Right lung (tissue), 10 donors: ENCODE measurements at places on chromosomes 2 and 18.

DNA sequence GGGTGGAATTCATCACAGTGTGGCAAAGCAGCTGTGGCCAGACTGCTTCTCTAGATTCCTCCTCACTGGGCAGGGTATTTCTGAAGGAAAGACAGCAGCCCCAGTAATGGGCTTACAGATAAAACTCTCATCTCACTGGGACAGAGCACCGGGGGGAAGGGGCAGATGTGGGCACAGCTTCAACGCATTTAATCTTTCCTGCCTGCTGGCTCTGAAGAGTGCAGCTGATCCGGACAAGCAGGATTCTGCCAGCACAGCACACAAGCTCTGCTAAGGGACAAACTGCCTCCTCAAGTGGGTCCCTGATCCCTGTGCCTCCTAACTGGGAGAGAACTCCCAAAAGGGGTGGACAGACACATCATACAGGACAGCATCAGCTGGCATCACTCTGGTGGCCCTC is 779.9 kb upstream of the CNTNAP5 start:
- DNase-seq = no peak

- no peak for DNase-seq
These were observed 105.0 kb downstream of the GPD2 start for GRCh38 chr2:156541229-156541628.

GRCh38 chr2:112803691-112804521 is 19.6 kb upstream of the IL1A start:
- no peak for DNase-seq

- DNase-seq = peak; percentile 64
These were observed 64.3 kb upstream of the MSTN start for GRCh38 chr2:190126798-190127197.

DNA sequence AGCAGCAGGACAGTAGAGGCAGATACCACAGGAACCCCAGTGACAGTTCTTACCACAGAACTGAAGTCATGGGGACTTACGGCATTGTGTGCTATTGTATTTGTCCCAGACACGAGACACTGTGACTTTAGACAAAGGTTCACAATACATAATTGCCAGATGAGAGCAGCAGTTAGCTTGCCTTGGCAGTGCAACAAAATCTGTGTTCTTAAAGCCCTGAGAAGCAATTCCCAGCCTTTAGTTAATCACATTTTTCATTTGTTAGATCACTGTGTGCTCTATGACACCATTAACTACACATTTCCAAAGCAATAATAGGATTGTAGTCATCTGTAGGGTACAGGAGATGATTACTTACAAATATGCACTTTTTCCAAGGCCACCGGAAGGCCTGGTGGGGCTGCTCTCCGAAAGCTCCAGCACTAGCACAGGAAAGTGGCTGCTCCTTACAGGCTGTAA is 97.5 kb upstream of the LDLRAD4 start:
- DNase-seq = no peak

DNA sequence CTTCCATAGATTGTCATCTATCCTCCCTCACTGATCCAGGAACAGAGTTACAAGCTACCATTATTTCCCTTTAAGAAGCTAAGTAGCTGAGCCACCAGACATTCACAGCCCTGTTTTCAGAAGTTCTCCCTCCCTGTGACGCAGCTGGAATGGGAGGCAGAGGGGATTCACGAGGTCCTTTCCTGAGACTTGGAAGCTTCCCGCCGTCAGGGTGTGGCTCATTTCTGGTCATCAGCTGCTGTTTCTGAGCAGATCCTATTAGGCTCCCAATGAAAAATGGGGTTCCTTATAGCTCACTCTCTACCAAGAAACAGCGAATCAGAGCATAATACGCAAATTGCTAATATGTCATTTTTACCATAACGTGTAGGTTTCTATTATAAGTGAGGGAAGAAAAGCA is 559.3 kb upstream of the ID2 start:
- no peak for DNase-seq

GRCh38 chr2:1504311-1504750 is 91.1 kb downstream of the TPO start:
- DNase-seq = no peak

DNA sequence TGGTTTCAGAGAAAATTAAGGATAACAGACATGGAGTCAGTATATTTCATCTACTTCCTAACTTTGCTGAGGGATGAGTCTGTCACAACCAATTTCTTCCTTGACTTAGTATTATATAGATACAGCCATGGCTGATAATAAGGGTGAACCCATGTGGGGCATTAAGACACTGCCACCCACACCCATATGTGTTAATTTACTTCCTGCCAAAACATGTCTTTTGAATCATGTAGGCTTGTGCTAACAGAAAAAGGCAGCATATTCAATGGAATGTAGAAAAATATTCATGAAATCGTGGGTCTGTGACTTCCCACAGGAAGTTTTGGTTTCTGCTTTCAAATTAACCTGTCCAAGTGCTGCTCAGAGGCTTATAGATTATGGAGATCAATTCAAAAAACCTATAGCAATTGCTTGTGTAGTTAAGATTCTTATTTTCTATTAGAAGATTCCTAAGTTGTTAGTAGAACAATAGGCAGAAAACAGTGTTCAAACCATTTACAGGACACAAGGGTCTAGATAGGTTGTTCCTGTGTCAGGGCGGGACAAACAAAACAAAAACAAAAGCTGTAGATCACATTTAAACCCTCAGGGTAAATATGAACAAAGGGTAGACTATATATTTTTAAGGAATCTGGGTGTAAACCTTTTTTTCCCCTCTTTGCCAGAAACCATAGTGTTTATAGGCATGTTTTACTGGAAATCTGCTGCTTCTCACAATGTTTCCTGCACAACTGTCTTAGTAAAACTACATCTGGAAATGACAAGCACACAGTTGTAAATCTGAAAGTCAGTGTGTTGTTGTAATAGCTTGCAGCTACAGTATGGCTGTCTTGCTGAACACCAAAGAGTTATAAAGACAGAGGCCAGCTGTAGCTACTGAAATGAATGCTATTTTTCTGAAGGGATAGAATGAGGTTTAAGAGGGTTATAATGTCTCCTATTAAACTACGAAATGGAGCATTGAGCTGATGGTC is 691.2 kb downstream of the EPHA4 start:
- DNase-seq = no peak

DNA sequence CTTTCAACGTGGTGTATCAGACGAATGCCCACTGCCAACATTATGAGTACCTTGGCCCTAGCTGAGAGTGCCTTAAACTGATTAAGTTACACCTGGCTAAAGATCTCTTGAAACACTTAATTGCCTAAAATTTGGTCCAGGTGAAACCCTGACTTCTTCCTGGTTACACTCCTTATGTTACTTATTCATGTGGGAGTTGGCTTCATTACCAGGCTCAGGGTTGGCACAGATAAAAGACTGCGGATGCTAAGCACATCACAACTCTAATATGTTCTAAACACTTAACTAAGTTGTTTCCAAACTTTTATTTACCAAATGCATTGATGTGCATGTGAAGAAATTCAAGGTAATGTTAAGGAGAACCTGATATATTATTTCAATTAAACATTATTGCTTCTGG is 298.9 kb downstream of the TCF4 start:
- DNase-seq = no peak

DNA sequence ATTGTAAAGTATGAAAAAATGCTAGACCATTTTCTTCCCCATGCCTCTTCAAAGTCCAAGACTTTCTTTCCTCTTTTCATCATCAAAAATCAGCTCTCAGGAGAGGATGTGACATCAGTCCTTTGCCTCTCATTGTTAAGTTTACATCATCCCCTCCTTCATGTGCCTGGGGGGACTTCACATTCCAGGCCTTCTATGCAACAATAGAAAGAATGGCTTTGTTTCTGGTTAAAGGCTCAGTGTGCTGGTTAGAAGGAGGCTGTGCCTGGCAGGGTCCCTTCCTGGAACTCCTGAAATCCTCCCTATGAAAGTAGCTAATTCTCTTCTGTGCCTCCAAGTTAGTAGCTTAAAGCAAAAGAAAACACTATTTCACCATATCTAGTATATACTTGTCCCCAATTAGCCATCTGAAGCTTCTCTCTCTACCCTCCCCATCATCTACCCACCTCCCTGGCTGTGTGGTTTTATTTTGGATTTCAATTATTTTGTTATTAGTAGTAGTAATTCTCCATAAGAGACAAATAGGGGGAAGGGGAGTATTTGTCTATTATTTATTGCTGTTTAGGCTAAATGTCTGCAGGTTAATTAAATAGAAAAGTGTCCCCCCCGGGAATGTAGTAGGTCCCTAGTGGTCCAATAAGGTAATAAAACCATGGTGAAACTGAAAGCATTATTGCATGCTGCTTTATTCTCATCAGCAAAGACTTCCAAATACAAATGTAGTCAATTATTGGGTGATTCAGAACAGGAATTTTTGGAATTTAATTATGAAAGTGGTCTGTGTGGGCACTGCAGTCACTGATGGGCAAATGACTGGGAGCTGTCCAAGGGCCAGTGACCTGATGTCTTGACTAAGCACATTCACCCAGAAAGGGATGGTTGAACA is 69.0 kb downstream of the CPO start:
- DNase-seq = no peak

DNA sequence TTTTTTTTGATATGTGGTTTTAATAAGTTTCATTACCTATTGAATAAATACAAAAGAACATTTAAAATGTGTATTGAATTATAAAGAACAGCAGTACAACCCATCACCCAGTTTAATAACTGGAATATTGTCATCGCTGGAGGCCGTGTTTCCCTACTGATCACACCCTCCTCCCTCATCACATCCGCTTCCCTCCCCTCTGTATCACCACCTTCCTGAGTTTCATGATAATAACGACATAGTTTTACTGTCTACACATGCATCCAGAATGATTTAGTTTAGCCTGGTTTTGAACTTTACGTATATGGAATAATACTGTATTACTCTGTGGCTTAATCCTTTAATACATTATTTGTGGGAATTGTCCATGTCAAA is 2.1 kb downstream of the SERPINB8 start:
- no peak for DNase-seq

DNA sequence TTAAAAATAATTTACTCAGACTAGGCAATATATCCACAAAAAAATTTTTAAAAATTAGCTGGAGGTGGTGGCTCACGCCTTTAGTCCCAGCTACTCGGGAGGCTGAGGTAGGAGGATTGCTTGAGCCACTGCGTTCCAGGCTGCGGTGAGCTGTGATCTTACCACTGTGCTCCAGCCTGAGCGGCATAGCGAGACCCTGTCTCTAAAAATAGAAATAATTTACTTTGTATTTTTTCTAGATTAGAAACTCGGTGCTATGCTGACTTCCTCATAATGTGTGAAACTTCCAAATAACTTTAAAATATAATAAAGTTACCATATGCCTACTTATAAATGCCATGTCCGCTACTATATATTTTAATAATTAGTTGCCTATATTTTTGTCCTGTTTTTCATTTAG is 6.7 kb downstream of the PPIG start:
- DNase-seq = no peak

DNA sequence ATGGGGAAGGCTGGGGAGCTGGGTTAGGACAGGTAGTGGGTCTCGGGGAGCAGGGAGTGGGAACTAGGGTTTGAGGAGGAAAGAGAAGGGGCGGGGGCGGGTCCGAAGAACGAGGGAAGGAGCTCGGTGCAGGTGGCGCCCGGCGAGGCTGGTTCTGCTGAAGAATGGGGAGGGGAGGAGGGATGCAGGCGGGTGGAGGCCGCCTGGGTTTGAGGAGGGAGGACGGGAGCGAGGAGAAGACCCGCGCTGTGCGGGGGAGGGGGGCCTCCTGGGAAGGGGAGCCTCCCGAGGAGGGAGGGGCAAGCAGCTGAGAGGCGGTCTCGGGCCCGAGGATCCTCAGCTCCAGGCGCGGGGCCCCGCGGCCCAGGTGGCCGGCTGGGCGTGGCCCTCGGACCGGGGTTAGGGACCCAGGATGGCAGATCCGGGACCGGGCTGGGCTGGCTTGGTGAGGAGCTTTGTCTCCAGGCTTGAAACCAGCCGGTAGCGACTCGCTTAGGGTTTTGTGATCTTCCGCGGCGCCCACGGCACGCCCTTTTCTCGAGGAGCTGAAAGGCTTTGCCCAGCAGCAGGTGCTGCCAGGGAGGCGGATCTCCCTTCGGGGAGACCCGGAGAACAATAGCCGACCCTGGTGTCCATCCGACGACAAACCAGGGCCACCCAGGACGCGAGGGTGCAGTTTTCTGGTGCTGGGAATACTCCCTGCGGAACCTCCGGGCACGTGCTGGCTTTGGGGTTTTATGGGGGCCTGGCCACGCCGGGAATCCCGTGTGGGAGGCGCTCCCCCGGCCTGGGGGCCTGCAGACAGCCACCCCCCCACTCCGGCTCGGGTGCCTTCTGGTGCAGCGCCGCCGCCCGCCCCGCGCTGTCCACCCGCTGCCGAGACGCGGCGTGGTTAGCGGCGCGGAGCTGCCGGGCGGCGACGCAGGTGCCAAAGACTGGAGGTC is 1.4 kb downstream of the DPYSL5 start:
- DNase-seq = no peak

DNA sequence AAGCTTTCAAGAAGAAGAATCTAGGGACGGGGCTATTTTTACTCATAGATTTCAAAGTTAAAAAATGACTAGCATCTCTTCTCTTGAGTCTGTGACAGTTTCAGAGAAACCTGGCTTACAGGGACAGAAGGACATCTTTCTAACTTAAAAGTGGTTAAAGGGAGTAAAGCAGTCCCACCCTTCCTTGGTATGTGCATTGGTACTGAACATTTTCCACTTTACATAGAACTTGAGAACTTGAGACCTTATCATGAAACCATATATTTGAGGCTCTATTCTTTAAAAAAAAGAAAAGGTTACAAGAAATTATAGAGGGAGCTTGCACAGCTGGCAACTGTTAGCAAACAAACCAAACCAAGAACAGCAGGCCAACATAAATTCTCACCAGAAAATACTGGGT is 73.4 kb upstream of the GAREM1 start:
- DNase-seq = no peak

GRCh38 chr2:28082131-28082530 is 191.6 kb downstream of the BABAM2 start:
- DNase-seq = no peak

- DNase-seq = no peak
These were observed 22.7 kb downstream of the ALPK2 start for GRCh38 chr18:58606236-58606635.

DNA sequence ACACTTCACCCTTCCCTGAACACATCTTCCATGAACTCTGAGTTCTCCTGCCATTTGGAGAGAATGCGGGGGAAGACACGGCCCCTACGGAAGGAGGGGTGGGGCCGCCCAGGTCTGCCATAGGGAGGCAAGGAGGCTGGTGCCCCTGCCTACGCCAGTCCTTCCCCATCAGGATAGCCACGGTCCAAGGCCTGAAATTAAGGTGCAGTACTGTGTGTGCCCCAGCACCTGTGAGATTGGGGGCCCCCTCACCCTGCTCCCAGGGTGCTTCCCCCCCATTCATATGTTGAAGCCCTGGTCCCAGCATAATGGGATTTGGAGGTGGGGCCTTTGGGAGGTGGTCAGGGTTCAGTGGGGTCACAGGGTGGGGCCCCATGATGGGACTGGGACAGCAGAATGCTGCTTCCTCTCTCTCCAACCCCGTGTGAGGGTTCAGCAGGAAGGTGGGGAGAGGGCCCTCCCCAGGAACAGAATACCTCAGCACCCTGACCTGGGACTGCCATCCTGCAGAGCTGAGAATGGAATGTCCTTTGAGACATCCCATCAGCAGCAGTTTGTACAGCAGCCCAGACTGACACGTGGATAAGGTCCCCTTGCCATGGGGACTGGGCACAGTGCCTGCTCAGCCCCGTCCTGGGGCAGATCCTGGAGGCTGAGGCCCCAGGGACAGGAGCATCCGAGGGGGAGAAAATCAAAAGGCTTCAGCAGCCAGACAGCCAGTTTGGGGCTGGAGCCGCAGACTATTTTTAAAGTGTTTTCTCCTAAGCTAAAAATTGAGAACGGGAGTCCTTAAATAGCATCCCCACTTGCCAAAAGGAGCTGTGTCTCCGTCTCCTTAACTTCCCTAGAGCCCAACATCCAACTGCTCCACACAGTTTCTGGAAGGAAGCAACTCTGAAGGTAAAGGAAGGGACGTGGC is 105.1 kb downstream of the NDUFA10 start:
- DNase-seq = no peak

- DNase-seq = no peak
These were observed 22.4 kb upstream of the ARMC9 start for GRCh38 chr2:231176066-231176465.
